Airway epithelial cell (primary cell): ENCODE measurements at places on chromosomes 3 and 15. TPM values are rescaled to one million over a fixed set of nuclear protein-coding genes. Genes with fewer than 3 reads are reported as not detected.

FBLN2 gene
- total RNA-seq, result 3.7 and 13.3 TPM in 2 replicates

WDR76 gene
- total RNA-seq, result 11.4 and 15.5 TPM in 2 replicates

TMC3 gene
- not detected in 2 replicates for total RNA-seq

EXD1 gene
- 0.28 TPM in 1 of 2 replicates, not detected in the other for total RNA-seq

RLBP1 gene
- total RNA-seq, result not detected in 2 replicates

GXYLT2 gene
- total RNA-seq, result 5.5 and 10.7 TPM in 2 replicates

SAMD7 gene
- not detected in 2 replicates for total RNA-seq

GOLGA6L4 gene
- total RNA-seq, result 0.42 and 0.46 TPM in 2 replicates

CHRM5 gene
- not detected in 2 replicates for total RNA-seq

ECE2 gene
- total RNA-seq, result not detected in 2 replicates

KLHL6 gene
- total RNA-seq, result 0.05 and 0.07 TPM in 2 replicates

CSTA gene
- 1,450 and 1,557 TPM in 2 replicates for total RNA-seq

PLA2G4E gene
- 3.7 and 5.1 TPM in 2 replicates for total RNA-seq

HTR3E gene
- not detected in 2 replicates for total RNA-seq

EPB42 gene
- not detected in 2 replicates for total RNA-seq

ALDH1L1 gene
- total RNA-seq, result 2.9 and 4.8 TPM in 2 replicates

PP2D1 gene
- total RNA-seq, result not detected in 2 replicates

TTLL13 gene
- total RNA-seq, result not detected in 2 replicates

ZNF620 gene
- 0.33 and 2.0 TPM in 2 replicates for total RNA-seq

COMMD2 gene
- total RNA-seq, result 15.9 and 22.0 TPM in 2 replicates

SLC28A1 gene
- not detected in 2 replicates for total RNA-seq

PLSCR5 gene
- not detected in 2 replicates for total RNA-seq

ETV5 gene
- 10.6 and 14.2 TPM in 2 replicates for total RNA-seq

THBS1 gene
- 467 and 613 TPM in 2 replicates for total RNA-seq

CCDC13 gene
- 0.19 and 0.35 TPM in 2 replicates for total RNA-seq

EXOSC7 gene
- total RNA-seq, result 59.2 and 94.3 TPM in 2 replicates

SUSD5 gene
- total RNA-seq, result 0.88 and 1.1 TPM in 2 replicates

LRTM1 gene
- not detected in 2 replicates for total RNA-seq

ATP13A4 gene
- 2.7 and 4.4 TPM in 2 replicates for total RNA-seq

CNTN3 gene
- 0.56 and 1.2 TPM in 2 replicates for total RNA-seq

PYGO1 gene
- total RNA-seq, result 0.33 and 0.49 TPM in 2 replicates

C15orf40 gene
- 6.0 and 17.7 TPM in 2 replicates for total RNA-seq

HDAC11 gene
- 15.1 and 19.0 TPM in 2 replicates for total RNA-seq

CCNL1 gene
- 55.2 and 65.4 TPM in 2 replicates for total RNA-seq

GOLGA6A gene
- not detected in 2 replicates for total RNA-seq

ST3GAL6 gene
- 1.3 and 3.2 TPM in 2 replicates for total RNA-seq

BHLHE40 gene
- 112 and 139 TPM in 2 replicates for total RNA-seq

DUT gene
- total RNA-seq, result 87.8 and 92.7 TPM in 2 replicates

PLA2G4F gene
- 3.5 and 10.7 TPM in 2 replicates for total RNA-seq

SCN11A gene
- total RNA-seq, result not detected in 2 replicates

EIF4E3 gene
- total RNA-seq, result 2.2 and 6.0 TPM in 2 replicates

GNAT1 gene
- 0.35 TPM in 1 of 2 replicates, not detected in the other for total RNA-seq

C3orf20 gene
- total RNA-seq, result not detected in 2 replicates

RTP1 gene
- not detected in 2 replicates for total RNA-seq

CADM2 gene
- total RNA-seq, result 0.14 and 5.0 TPM in 2 replicates

CCRL2 gene
- total RNA-seq, result not detected in 2 replicates

GPR149 gene
- total RNA-seq, result not detected in 2 replicates

SUCNR1 gene
- not detected in 2 replicates for total RNA-seq

ARL8B gene
- total RNA-seq, result 25.5 and 34.8 TPM in 2 replicates

CHDH gene
- 0.70 and 0.85 TPM in 2 replicates for total RNA-seq

SERINC4 gene
- total RNA-seq, result 0.19 TPM in 1 of 2 replicates, not detected in the other

TRPM1 gene
- 0.07 TPM in 1 of 2 replicates, not detected in the other for total RNA-seq

FBXO40 gene
- not detected in 2 replicates for total RNA-seq

SAMMSON gene
- total RNA-seq, result not detected in 2 replicates

KBTBD8 gene
- total RNA-seq, result 1.2 and 1.3 TPM in 2 replicates

PIF1 gene
- total RNA-seq, result 9.5 TPM in 2 replicates
